Activated T-cell treated with anti-CD3 and anti-CD28 coated beads for 48 hours (primary cell): ENCODE measurements at places on chromosomes 5 and 9.

- no peak for DNase-seq
These were observed 36.7 kb downstream of the FAXDC2 start for GRCh38 chr5:154813736-154814135.

DNA sequence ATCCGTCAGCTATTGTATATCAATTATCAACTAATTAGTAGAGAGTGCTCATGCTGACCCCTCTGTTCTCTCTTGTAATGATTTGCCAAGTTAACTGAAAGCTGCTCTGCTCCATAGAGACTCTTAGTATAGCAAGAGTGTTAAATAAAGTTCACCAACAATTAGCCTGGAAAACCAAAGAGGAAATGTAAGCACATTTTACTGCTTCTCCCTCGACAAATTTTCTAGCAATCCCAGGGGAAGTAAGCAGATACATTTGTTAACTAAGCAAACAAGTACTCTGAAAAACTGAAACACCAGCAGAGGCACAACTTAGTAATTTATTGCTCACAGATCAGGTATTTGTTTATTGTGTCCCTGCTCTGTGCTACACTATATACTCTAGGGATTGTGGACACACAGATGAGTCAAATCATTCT is 162.2 kb downstream of the GLIS3 start:
- DNase-seq, result no peak

DNA sequence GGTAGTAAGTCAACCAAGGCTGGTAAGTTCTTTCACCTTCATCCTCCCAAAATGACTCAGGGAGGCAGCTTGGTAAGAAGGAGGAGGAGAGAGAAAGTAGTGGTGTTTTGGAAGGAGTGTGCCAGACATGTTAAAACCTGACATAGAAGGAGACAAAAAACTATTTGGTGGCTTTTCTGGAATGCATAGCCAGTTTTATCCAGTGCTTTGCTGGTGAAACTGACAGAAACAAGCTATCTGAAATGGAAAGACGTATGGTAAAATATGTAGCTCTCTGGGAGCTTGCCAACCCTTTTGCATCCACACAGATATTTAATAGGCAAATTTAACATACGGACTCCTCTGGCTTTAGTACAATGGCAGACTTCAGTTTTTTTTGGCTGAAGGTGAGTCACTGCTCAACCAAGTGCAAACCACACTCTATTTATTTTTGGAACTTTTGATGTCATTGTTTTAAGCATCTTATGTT is 45.4 kb downstream of the RAB14 start:
- DNase-seq, result no peak

GRCh38 chr5:88507261-88507660 is 238.6 kb upstream of the TMEM161B start:
- DNase-seq, result no peak

- no peak for DNase-seq
These were observed 211.7 kb downstream of the ENC1 start for GRCh38 chr5:74428876-74429275.

DNA sequence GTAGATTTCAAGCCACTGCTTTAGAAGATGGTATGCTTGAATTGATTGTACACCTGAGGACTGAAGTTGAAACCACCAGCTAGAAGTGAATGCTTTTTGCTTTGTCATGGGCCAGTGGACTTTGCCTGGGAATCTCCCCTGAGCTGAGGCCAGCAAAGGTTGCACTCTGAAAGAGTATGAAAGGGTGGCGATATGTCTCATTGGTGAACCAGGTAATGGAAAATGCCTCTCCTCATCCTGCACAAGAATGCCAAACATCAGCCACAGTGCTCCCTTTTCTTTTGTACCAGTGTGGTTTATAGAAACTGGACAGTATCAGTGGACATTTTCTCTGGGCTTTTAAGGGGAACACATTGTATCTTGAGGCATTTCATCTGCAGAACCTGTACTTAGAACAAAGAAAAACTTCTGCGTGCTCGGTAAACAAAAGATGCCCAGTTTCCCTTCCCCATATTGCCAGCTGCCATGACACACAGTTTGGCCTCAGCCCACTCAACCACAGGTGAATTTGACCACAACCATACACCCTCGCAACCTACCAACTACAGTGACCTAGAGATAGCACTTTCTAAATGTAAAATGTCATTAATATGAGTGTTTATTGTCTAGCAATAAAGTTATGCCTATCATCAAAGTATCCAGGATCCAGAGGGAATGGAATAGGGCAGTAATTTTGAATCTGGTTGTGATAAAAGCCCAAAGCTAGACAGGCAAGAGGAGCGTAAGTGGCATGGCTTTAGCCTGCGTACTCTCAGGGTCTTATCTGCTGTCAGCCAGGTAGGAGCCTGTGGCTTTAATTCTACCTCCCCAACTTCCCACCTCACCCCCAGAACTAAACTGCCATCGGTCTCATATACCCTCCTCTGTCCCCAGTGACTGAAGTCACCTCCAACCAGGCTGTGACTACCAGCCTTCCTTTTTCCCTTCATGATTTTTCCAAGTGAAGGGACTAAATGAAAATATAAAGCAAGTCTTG is 79.5 kb upstream of the LHFPL2 start:
- DNase-seq, result no peak
